ENCODE measurements at places on chromosomes 5 and 9.

- peak; percentile 68 for DNase-seq
Measured at GRCh38 chr5:168128557-168128956, 162.9 kb upstream of the WWC1 start.

- no peak for DNase-seq
Measured at GRCh38 chr9:12060811-12061210, 632.4 kb upstream of the TYRP1 start.

- no peak for DNase-seq
Measured at GRCh38 chr5:143121135-143121475, 282.4 kb downstream of the NR3C1 start.

- DNase-seq, result peak; percentile 9
Measured at GRCh38 chr9:73565833-73566465, 414.3 kb downstream of the ANXA1 start.

Measured in G401 (cell line).